ENCODE measurements at places on chromosomes 5 and 9.

GRCh38 chr5:145854651-145855258 lies 18.1 kb downstream of the GRXCR2 start:
- DNase-seq: no peak

GRCh38 chr5:156356238-156356637 lies 29.3 kb downstream of the SGCD start:
- no peak for DNase-seq

GRCh38 chr9:38331141-38331540 lies 61.4 kb upstream of the ALDH1B1 start:
- DNase-seq: no peak

DNA sequence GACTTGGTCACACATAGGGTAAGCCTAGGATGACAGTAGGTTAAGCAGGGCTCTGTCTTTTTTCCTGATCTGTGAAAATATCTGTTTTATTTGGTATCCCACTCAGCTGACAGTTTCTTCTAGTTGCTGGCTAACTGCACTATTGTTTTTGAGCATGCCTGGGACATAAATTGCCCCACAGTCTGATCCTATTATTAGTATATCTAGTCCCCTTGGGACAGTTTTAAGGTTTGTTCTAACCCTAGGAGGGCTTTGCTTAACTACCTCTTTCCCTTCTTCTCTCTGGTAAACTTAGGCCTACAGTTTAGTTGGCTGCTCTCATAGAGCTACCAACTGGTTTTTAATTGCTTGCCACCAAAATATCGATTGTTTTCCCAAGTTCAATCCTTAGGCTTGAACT lies 446.6 kb downstream of the ARHGEF28 start:
- DNase-seq: no peak

GRCh38 chr5:173960986-173961385 lies 28.0 kb upstream of the C5orf47 start:
- no peak for DNase-seq

DNA sequence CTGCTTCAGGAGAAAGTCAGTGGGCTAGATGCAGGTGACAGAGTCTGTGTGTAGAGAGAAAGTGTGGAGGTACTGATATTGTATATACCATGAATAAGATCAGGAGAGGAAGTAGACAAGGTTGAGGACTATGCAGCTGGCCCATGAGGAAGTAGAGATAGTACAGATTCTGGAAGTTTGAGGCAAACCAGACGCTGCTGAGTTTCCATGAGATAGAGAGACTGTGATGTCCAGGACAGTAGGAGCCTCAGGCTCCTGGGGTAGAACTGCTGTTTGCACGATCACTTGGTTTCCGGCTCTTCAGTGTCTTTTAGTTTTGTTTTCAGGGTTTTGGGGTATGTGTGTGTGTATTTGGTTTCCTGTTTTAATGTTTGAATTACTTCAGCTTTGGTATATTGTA lies 13.6 kb downstream of the OTULINL start:
- no peak for DNase-seq

- DNase-seq: no peak
Observed at GRCh38 chr5:141360685-141361084, 891 bp downstream of the PCDHGB2 start.
